CD8-positive, alpha-beta memory T cell (primary cell): ENCODE measurements at places on chromosomes 3 and 15. TPM values are rescaled to one million over a fixed set of nuclear protein-coding genes. Genes with fewer than 3 reads are reported as not detected.

Gene CPN2
- polyA plus RNA-seq: not detected

Gene DGKG
- polyA plus RNA-seq: not detected

Gene TM2D3
- polyA plus RNA-seq: 35.8 TPM

Gene TRANK1
- polyA plus RNA-seq: 33.2 TPM

Gene PCSK6
- polyA plus RNA-seq: 1.7 TPM

Gene FMN1
- polyA plus RNA-seq: 0.09 TPM

Gene GOLGA8J
- polyA plus RNA-seq: not detected
